Osteocyte (in vitro differentiated cells): ENCODE measurements at places on chromosomes 7 and 10. TPM values are rescaled to one million over a fixed set of nuclear protein-coding genes. Genes with fewer than 3 reads are reported as not detected.

Gene PIK3CG
- total RNA-seq = not detected in 2 replicates

Gene TCF7L2
- 86.9 and 88.2 TPM in 2 replicates for total RNA-seq

Gene SORBS1
- total RNA-seq = 1.7 TPM in 2 replicates

Gene PDZD7
- total RNA-seq = 1.9 and 2.1 TPM in 2 replicates

Gene HOXA11
- not detected in 2 replicates for total RNA-seq

Gene SFTPA1
- not detected in 2 replicates for total RNA-seq

Gene MRPS17
- total RNA-seq = 13.6 and 14.0 TPM in 2 replicates

DNA sequence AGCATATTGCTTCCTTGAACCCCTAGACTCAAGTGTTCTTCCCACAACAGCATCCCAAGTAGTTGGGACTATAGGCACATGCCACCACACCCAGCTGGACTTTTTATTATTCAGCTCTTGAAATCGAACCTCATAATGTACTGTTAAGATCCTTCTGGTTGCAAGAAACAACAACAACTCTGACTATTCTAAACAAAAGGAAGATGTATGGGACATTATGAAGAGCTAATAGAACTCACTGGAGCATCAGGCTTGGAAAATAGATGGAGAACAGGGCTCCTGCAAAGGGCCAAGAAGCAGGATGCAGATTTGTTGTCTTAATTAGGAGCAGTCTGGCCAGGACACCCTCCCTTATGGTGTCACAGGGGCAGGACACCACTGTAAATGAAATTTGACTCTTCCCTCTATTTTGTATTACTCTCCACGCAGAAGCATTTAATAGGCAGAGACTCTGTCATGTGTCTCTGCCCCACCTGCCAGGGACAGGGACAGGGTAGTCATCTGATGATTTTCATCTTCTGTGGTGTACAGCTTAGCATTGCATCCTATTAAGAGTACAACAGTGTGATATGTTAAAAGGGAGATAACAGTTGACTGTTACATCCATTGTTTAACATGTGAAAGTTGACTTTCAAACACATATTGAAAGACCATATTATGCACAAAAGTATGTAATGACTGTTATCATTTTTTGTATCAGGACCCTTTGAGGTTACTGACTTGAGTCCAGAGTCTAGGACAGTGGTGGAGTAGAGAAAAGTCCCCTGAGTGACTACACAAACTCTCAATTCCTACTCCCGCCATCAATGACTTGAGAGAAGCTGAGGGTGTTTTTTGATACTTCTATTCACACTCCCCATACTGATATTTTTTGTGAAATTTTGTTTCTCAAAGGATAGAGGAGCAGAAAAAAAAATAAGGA lies 157.3 kb downstream of the LRRC4 start:
- no peak for DNase-seq

DNA sequence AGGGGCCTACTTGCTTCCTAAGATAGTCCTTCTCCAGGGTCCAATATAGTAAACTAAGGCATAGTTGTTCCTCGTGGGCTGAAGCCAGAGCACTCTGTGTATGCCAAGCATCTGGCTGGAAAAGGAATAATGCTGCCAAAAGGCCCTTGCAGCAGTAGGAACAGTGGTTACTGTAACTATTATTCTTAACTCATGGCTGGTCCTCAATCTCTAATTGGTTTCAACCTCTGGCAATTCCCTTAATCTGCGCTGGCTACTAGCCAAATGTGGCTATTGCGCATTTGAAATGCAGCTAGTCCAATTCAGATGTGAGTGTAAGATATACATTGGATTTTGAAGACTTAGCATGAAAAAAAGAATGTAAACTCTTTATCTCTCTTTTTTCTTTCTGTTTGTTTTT lies 27.8 kb upstream of the LBX1 start:
- no peak for DNase-seq

GRCh38 chr7:36547416-36547815 lies 157.8 kb downstream of the ANLN start:
- DNase-seq = peak; percentile 32

- no peak for DNase-seq
These were observed 1111.3 kb downstream of the TYW1 start for GRCh38 chr7:68107968-68108367.

GRCh38 chr7:1460821-1461645 lies 1.8 kb upstream of the MICALL2 start:
- no peak for DNase-seq
